Activated gamma-delta T cell (primary cell): ENCODE measurements at places on chromosomes 16 and 17.

DNA sequence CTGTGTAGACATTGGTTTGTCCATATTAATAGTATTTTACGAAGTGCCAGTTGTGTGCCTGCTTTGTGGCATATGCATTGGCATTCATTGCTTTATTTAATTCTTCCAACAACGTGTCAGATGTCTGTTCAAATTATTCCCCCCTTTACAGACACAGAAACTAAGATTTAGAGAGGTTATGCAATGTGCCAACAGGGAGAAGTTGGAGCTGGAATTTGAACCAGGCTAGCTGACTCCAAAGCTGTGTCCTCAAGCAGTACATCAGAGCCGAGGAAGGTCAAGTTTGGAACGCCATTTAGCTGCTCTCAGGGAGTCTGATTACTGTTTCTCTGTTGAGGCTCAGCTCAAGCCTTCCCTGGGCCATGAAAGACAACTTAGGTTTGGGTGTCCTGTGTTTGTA is 232.3 kb downstream of the WWOX start:
- no peak for DNase-seq

GRCh38 chr17:51442088-51442865 is 181.9 kb downstream of the UTP18 start:
- no peak for DNase-seq

GRCh38 chr17:68498479-68499326 is 13.5 kb upstream of the PRKAR1A start:
- DNase-seq, result no peak

DNA sequence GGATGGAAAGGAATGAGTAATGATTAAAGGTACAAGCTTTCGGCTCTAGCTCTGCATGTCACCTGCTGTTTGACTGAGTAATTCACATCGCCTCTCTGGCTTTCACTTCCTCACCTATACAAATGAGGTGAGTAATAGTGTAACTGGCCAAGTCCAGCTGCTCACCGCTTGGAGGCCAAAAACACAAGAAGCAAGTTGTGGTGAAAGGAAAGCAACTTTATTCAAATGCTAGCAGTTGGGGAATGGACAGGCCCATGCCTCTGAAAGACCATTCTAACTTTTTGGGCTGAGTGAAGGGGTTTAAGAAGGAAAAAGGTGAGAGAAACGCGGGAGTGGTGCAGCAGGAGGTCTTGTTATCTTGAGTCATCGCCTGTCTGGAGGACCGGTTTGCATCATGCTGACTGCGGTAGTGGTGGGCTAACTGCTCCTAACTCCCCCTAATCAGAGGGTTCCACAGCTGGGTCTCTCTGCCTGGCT is 45.7 kb upstream of the CSNK2A2 start:
- no peak for DNase-seq

- no peak for DNase-seq
Measured at GRCh38 chr16:70644763-70645597, 1.4 kb upstream of the IL34 start.

- DNase-seq, result no peak
Measured at GRCh38 chr16:19846436-19846835, 38.2 kb downstream of the GPRC5B start.

DNA sequence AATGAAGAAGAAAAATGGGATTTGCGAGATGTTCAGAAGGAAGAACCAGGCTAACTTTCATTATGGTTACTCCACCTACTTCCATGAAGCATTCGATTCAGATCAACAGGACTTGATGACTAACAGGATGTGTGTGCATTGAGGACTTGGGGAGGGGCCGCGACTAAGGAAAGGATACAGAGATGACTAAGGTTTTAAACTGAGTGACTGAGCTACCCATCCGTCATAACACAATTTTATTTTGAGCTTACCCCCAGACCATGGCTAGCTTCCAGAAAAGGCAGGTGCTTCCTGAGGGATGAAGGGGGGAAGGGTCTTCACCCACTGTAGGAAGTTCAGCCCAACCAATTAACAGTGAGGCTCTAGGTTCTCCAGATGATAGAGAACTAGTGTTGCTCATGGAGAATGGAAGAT is 2.5 kb upstream of the CDYL2 start:
- DNase-seq, result no peak

- DNase-seq, result no peak
Measured at GRCh38 chr16:88901718-88902337, 35.4 kb upstream of the PABPN1L start.

GRCh38 chr17:61159221-61159814 is 240.3 kb upstream of the TBX2 start:
- no peak for DNase-seq

DNA sequence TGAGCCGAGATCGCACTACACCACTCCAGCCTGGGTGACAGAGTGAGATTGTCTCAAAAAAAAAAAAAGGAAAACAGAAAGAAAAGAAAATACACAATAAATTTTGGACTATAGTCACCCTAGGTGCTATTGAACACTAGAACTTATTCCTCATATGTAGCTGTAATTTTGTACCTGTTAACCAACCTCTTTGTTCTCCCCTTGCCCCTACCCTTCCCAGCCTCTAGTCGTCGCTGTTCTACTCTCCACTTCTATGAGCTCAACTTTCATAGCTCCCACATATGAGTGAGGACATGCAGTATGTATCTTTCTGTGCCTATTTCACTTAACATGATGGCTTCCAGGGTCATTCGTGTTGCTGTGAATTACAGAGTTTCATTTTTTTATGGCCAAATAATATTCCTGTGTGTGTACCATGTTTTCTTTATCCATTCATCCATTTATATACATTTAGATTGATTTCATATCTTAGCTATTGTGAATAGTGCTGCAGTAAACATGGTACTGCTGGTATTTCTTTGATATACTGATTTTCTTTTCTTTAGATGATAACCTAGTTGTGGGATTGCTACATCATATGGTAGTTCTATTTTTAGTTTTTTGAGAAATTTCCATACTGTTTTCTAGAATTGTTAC is 28.3 kb downstream of the VPS35L start:
- DNase-seq, result no peak

DNA sequence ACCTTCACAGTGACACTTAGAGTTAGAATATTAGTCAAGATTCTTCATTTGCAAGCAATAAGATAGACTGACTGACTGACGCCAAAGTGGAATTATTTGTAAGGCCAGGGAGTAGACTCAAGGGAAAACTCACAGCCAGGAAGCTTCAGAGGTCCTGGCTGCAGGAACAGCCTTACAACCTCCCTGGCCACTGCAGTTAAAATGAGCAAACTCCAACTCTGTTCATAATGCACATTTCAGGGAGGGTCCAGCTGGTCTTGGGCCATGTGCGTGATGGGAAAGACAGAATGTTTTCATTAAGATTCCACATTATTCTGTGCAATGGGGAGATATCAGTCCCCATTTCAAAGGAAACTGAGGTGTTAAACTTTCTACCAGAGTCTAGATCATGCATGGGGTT is 9.9 kb downstream of the CAPNS2 start:
- no peak for DNase-seq

DNA sequence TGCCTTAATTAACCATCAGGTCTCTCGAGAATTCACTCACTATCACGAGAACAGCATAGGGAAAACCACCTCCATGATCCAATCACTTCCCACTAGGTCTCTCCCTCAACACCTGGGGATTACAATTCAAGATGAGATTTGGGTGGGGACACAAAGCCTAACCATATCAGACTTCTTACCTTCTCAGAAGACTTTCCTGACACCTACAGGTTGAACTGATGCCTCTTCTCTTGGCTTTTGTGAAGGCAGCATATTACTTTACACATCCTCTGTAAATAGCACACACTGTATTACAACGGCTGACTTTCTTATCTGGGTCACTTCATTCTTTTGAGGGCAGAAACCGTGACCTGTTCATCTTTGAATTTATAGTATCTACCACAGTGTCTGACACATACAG is 23.6 kb downstream of the BMERB1 start:
- DNase-seq, result no peak
